ENCODE measurements at places on chromosomes 1 and 21. TPM values are rescaled to one million over a fixed set of nuclear protein-coding genes. Genes with fewer than 3 reads are reported as not detected.

ZNF326 gene
- 19.2 TPM for polyA plus RNA-seq

HMGN1 gene
- polyA plus RNA-seq = 383 TPM

- DNase-seq = no peak
Observed at GRCh38 chr1:47180603-47181094, 9.2 kb downstream of the PDZK1IP1 start.

GRCh38 chr1:42982641-42983040 lies 24.0 kb upstream of the SLC2A1 start:
- DNase-seq = no peak

DNA sequence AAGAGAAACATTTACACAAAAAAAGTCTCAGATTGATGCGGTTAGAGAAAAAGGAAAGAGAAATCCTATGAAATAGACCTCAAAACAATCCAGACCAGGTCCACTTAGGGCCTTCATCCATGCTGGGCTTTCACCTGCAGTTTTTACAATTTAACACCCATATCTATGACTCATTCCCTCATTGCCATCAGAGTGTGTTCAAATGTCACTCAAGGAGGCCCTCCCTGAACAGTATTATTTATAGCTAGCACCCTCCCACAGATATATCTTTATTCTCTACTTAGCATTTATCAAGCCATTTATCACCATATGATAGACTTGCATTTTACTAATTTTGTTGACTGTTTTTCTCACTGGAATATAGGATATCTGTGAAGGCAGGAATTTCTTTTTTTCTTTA lies 824 bp upstream of the KRTAP21-3 start:
- DNase-seq = no peak
